ENCODE measurements at places on chromosomes 4 and X. TPM values are rescaled to one million over a fixed set of nuclear protein-coding genes. Genes with fewer than 3 reads are reported as not detected.

The SPANXD gene
- 7.6 TPM for total RNA-seq

The SYNPO2 gene
- 1.6 TPM for total RNA-seq

The CPZ gene
- total RNA-seq: 4.0 TPM

The GAGE12J gene
- total RNA-seq: not detected

The CCNA2 gene
- 194 TPM for total RNA-seq

The BLTP1 gene
- total RNA-seq: 21.3 TPM

- no peak for DNase-seq
Observed at GRCh38 chr4:163385466-163385865, 41.8 kb downstream of the NPY5R start.

DNA sequence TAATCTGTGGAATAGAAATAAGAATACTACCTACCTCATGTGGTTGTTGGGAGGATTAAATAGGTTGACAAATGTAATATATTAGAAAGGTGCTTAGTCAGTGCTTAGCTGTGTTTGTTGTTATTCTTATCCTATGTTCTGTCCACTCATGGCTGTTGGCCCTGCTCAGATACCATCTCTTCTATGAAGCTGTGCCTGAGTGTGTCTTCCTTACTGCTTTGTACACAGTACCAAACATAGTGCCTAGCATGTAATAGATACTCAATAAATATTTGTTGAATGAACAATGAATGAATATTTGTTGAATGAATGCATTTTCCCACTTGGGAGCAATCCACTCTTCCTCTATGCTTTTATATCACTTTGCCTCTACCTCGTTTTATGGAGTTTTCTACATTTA, 57.2 kb downstream of the NHS start:
- no peak for DNase-seq

DNA sequence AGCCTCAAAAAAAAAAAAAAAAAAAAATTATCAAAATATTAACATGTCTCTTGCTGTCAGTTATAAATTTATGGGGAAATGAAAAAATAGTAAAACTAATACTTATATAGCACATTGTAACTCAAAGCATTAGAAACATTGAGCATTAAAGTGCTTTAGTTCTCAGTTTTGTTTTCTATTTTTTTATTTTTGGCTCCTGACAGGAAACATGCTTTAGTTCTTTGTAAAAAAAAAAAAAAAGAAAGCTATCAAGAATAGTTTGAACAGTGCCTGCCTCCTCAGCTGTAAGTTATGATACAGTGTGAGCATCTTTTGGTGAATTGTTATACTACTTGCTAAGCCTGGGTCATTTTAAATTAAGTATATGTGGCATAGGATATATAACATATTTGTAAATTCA, 5.1 kb upstream of the CENPC start:
- no peak for DNase-seq

GRCh38 chr4:87117732-87118075, 102.7 kb downstream of the KLHL8 start:
- DNase-seq: no peak

- no peak for DNase-seq
Observed at GRCh38 chrX:154476821-154477220, 2.3 kb downstream of the LAGE3 start.

DNA sequence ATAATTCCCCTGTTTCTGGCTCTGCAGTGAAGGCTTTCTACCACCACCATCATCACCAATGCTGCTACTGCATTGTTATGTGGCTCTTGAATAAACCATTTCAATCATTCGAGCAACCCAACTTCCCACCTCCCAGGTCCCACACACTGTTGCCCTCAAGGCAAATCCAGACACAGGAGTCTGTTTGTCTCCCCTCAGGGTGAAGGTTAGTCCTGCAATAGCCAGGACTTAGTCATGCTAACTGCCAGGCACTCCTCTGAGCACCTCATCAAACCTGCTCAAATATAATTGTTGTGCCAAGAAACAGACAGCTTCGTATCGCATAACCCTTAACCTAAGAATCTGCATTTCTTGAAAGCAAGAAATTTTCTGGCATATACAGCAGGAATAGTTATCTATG, 213.2 kb downstream of the KDR start:
- DNase-seq: no peak

DNA sequence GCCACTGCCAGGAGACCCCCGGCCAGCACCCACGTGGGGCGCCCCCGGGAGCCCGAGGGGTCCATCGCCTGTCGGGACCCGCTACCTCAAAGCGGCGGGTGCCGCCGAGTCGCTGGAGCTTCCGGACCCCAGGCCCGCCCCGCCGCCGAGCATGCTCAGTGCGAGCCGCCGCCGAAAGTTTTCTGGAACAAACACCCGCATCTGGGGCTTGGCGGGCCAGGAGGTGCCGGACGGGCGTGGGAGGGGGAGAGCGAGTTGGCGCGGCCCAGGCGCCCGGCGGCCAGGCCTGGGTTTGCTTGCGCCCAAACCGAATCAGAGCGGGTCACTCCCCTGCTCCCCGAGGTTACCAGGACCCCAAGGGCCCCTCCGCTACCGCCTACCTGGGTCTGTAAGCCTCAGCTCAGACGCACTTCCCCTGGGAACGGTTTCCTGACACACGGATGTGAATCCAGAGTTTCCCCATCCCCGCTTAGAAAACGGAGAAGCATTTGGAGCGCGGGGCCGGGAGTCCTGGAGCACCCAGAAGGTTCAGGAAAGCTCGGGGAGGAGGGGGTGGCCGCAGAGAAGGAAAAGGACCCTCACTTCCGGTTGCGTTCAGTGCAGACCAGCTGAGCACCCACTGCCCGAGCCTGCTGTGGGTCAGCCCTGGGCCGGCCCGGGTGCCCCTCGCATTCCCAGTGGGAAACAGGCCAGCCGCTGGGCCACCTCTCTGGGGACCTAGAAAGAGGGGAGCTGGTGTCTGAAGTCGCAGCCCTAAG, at the start of gene EVC2:
Gene EVC2 (minus strand): TSS at position 111 of the 758 bp plus-strand sequence. CDS start 46 bp downstream, at position 65.
- peak; percentile 38 for DNase-seq

DNA sequence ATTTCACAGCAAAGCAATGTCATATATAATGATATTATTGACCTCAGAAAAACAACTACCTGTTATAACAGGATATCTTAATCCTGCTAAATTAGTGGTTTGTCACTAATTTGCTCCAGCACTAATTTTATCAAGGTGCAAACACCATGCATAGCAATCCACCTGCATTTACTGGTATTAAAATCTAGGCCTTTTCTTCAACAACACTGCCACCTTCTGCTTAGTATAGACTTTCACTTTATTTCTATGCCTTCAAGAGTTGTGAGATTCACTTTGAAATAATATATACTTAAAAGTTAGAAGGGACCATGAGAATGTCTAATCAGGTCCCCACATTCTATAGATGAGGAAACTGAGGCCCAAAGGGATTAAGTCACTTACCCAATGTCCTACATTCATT, 82.1 kb upstream of the IQCM start:
- DNase-seq: peak; percentile 6

GRCh38 chr4:59966758-59967157, 1233.4 kb upstream of the ADGRL3 start:
- no peak for DNase-seq

DNA sequence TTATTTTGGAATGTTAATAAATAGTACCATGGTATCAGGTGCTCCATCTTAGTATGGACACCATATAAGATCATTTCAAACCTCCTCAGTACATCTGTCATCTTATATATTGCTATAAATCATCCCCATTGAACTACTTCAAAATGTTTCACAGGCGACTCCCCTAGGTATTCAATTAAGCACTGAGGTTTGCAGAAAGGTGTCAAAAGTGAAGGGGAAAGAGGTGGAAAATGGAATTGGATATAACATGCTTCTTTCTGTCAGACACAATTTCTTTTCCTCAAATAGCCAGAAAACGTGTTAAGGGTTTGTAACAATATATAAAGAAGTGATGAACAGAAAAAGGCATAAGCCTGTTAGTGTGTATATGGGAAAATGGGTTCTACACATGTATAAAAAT, 325.5 kb downstream of the GRID2 start:
- DNase-seq: no peak

GRCh38 chr4:169617306-169617705, 3.1 kb upstream of the CLCN3 start:
- no peak for DNase-seq

DNA sequence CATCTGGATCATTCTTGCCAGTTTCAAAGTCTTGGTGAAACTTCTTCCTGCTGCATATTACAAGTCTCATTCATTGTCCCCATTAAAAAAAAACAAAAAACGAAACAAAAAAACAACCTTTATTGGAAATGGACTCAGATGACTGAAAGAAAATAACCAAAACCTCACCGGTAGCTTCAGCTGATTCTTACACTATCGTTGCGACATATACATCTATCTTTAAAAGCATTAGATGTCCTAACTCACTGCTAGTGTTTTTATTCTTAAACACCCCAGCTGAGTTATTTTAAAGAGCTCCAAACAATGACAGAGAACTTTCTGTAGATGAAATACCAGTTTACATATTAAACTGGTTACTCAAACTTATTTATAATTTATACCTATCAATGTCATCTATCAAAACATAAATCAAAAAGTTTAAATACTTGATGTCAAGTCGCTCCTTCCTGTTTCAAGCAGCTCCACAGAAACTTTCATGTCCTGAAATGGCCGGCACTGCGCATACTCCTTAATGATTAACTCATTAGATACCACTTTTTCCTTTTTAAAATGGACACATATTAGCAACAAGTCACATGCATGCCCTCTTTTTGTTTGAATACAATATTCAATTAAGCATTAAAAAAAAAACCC, 87.2 kb downstream of the HPRT1 start:
- no peak for DNase-seq

- no peak for DNase-seq
Observed at GRCh38 chr4:185535612-185536410, 504 bp upstream of the PDLIM3 start.

GRCh38 chr4:143260750-143261149, 75.9 kb upstream of the GAB1 start:
- DNase-seq: no peak

DNA sequence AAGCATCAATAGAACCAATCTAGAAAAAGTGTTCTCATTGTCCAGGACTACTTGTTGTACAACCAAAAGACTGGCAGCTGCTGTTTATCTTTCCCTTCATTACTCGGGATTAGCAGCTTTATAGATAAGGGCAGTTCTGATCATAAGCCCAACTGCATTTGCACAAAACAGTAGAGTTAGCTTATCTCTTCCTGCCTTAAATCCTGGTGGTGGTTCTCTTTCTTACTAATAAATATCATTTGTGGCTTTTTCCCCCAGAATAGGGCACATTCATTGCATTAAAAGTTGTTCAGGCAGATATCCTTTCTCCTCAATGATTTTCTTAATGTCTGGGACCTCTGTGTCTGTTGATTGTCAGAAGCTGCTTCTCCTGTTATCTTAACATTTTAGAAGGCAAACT, 20.2 kb upstream of the RRAGB start:
- no peak for DNase-seq

DNA sequence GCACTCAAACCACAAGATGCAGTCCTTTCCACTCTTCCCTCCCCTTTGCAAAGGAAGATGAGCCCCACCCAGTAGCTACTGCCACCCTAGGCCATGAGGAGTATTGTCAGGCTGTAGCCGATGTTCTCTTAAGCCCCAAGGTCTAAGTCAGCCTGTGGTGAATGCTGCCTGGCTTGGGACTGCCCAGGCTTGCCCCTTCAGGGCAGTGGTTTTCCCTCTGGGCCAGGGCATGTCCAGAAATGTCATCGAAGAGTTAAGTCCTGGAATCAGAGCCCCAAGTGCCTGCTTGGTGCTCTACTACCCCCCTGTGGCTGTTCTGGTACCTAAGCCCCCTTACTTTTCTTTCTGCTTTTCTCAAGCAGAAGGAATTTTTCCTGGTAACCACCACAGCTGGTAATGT, 11.8 kb upstream of the PGK1 start:
- peak; percentile 71 for DNase-seq

GRCh38 chrX:122272011-122272410, 912.1 kb upstream of the GRIA3 start:
- peak; percentile 3 for DNase-seq

DNA sequence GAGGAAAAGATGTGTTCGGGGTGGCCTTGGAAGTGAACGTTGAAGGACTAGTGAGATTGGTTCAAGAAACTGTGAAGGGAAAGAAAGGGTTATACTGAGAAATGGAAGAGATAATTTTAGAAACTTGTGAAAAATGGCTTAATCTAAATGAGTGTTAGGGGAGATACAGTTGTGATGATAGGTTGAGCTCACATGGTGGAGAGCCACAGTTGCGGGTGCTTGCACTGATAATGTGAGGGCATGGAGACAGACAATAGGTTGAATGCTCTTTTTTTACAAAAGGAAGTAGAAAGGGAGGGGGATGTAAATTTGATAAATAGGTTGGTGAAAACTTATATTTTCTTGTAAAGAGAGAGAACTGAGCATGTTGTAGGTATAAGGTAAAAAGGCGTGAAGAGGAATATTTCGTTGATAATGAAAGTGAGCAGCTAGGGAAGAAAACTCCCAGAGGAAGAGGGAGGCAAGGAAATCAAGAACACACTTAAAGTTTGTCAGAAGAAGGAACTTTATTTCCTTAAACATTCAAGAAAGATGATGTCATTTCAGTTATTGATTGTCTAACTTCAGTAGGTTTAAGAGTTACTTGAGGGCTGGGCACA, 8.2 kb downstream of the AREG start:
- DNase-seq: no peak

Measured in RPMI7951 (cell line).